Astrocyte (in vitro differentiated cells and primary cell): ENCODE measurements at places on chromosomes 12 and 14. TPM values are rescaled to one million over a fixed set of nuclear protein-coding genes. Genes with fewer than 3 reads are reported as not detected.

- DNase-seq, result no peak
Observed at GRCh38 chr14:22546722-22547071, 42.3 kb downstream of the DAD1 start.

Gene ANO2
- total RNA-seq, result 0.17 and 0.93 TPM in 2 replicates

Gene MYF5
- total RNA-seq, result not detected in 2 replicates

GRCh38 chr14:75653563-75653962 is 7.1 kb downstream of the ERG28 start:
- no peak for DNase-seq

GRCh38 chr14:105187935-105188524 is 6.9 kb upstream of the NUDT14 start:
- no peak for DNase-seq

DNA sequence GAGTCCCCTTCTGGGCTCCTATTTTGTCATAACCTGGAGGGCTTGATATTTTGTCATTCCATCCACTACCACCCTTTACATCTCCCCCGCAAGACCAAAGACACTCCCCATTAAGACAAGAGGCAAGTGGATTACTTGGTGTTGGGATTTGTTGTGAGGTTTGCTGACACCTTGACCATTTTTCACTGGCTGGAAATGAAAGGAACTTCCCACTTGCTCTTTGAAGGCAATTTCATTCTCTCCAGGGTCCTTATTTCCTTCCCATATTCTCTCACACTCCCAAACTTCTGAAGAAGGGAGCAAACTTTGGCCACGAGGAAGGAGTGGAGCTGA is 14.9 kb downstream of the AGAP2 start:
- DNase-seq, result no peak

Gene PCED1B
- total RNA-seq, result 1.8 and 2.4 TPM in 2 replicates

DNA sequence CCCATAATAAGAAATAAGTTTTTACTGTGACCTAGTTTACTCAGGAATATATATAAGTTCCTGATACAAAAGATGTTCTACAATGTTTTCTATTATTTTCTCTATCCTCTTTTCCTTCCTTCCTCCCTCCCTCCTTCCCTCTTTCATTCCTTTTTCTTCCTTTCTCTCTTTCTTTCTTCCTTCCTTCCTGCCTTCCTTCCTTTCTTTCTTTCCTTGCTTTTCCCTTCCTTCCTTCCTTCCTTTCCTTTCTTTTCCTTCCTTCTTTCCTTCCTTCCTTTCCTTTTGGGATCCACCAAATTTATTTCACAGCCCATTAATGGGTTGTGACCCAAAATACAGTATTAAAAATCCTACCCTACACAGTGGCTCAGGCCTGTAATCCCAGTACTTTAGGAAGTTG is 3.9 kb upstream of the VDR start:
- DNase-seq, result no peak

GRCh38 chr12:116194935-116195431 is 82.5 kb downstream of the MED13L start:
- DNase-seq, result no peak

DNA sequence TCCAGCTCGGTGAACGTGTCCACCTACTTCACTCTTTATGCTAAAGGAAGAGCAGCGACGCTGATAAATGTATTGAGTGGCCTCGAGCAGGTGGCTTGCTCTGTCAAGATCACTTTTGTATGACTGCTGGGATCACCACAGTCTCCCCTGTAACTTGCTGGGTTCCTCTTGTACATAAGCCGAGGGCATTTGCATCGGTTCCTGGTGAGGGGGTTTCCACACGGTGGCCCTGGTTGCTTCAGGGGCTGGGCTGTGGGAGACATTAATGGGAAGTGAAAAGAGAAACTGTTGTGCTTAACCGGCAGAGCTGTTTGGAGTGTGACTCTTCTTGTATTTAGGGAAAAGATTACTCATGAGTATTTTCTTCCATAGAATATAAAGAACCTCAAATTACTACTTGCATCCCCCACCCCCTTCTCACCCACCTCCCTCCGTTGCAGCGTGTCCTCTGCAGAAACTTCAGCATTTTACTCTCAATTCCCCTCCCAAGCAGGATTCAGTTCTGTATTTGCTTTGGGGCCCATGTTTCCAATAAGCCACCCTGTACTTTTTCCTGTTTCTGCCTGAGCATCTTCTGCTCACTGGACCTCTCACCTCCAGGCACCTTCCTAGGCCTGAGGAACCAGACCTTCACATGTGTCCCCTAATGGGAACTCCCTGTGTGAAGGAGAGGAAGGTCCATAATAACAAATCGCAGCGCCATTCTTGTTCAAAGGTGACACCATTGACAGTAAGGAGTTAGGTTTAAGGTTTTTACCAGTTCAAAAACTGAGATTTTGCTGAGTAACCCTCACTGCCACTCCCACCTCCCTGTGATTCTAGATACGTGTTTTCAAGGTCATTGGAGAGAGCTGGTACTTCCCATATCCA is 187.0 kb downstream of the ETV6 start:
- DNase-seq, result no peak

DNA sequence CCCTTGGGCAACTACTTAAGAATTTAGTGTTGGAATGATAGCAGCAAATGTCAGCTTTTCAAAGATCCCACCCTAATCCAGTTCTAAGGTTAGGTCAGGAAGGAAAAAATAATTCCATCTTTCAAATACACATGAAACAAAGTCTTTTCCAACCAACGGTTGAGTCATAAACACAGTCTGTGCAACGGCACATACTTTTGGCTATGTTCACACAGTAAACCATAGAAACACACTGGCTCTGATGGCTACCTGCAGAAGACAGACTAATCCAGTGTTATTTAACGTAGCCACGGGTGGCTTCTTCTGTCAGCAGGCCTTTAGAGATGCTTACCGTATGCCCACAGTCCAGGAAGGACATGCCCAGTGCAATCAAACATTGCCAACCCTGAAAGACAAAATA is 35.7 kb downstream of the HIGD1C start:
- peak; percentile 10 for DNase-seq

- no peak for DNase-seq
Observed at GRCh38 chr14:101961746-101962502, 2.4 kb upstream of the DYNC1H1 start.

Gene SAMD15
- 2.1 and 2.9 TPM in 2 replicates for total RNA-seq

Gene COCH
- 0.79 and 0.87 TPM in 2 replicates for total RNA-seq

GRCh38 chr12:1839464-1839863 is 19.1 kb downstream of the LRTM2 start:
- DNase-seq, result no peak

GRCh38 chr14:38762845-38763244 is 340.2 kb downstream of the SEC23A start:
- no peak for DNase-seq

GRCh38 chr12:30000401-30000800 is 216.7 kb upstream of the TMTC1 start:
- DNase-seq, result peak; percentile 85

Gene NELL2
- 0.53 and 1.0 TPM in 2 replicates for total RNA-seq

DNA sequence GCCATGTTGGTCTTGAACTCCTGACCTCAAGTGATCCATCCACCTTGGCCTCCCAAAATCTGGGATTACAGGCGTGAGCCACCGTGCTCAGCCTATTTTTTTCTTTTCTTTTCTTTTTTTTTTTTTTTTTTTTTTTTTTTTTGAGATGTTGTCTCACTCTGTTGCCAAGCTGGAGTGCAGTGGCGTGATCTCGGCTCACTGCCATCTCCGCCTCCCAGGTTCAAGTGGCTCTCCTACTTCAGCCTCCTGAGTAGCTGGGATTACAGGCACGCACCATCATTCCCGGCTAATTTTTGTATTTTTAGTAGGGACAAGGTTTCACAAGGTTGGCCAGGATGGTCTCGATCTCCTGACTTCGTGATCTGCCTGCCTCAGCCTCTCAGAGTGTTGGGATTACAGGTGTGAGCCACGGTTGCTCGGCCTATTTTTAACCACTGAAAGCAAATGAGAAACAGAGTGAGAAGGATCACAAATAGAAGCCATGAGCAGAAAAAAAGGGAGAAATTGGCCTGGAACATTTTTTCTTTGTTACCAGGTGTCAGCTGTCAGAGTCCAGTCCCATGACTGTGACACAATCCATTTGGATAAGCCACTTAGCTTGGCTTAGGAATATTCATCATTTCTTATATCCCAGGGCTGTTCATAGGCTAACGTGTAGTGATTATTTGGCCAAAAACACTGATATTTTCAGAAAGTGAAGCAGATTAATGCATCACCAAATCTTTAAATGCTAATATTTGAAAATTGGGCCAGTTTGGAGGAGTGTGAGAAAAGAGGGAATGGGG is 7.9 kb upstream of the NFKBIA start:
- no peak for DNase-seq

DNA sequence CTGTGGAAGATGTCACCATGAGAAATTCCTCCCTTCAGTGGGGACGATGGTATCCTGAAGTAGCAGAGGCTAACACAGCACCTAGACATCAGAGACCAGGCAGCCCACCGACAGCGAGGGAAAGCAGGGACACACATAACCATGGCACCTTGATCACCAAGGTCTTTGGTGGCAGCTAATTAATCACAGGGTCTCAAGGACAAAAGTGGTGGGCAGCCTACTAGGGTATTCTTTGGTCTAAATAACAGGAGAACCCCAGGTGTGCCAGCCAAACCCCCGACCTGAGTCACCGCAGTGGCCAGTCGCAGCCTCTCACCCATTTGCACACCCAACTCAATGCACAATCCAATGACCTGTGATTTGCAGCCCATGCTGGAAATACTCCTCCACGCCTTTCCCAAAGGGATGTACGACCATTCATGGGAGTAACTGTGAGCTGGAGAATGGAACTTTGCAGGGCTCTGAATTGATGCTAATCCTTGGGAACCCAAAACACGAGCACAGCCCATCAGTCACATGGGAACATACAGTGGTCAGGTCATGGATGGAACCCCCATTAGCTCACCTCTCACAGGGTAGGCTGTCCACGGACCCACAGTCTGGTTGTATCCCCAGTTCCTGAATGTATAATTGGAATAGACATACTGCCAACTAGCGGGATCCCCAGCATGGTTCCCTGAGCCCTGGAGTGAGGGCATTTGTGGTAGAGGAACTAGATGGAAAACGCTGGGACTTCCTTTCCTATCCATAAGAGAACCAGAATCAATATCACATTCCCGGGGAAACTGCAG is 58.7 kb upstream of the C14orf180 start:
- no peak for DNase-seq

Gene PPP4R4
- total RNA-seq, result 6.0 and 7.5 TPM in 2 replicates

GRCh38 chr14:88605594-88605993 is 42.8 kb downstream of the ZC3H14 start:
- no peak for DNase-seq

DNA sequence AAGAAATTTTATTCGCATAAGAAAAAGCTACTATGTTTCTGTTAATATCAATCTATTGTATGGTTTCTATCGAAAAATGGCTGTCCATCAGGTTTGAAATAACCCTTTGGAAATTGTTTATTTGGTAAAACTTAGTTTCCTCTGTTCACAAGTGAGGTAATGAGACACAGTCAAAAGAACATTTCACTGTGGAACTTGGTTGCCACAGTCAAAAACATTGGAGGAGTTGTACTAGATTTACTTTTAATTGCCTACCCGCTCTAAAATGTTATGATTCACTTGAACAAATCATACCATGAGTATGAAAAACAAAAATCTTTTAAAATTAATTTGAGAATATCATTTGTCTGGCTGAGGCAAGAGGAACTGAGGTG is 46.5 kb downstream of the ITPR2 start:
- DNase-seq, result no peak

- DNase-seq, result no peak
Observed at GRCh38 chr14:23066368-23066767, 9.0 kb upstream of the CDH24 start.

DNA sequence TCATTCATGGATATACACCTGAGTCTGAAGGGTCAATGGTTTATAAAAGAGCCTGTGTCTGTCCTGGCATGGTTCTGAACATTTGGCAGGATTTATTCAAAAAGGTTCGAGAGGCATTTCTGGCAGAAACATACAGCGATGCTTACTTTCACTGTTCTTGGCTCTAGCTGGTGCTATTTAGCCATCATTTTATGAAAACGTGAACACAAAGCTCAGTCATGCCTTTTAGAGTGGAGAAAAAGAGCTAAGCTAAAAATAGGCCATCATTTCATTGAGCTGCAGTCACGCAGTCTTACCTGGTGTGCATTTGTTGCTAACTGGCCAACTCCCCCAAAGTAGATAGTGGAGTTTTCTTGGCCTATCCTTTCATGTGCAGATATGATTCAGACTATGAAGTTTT is 1209.5 kb downstream of the SLC16A7 start:
- DNase-seq, result no peak

DNA sequence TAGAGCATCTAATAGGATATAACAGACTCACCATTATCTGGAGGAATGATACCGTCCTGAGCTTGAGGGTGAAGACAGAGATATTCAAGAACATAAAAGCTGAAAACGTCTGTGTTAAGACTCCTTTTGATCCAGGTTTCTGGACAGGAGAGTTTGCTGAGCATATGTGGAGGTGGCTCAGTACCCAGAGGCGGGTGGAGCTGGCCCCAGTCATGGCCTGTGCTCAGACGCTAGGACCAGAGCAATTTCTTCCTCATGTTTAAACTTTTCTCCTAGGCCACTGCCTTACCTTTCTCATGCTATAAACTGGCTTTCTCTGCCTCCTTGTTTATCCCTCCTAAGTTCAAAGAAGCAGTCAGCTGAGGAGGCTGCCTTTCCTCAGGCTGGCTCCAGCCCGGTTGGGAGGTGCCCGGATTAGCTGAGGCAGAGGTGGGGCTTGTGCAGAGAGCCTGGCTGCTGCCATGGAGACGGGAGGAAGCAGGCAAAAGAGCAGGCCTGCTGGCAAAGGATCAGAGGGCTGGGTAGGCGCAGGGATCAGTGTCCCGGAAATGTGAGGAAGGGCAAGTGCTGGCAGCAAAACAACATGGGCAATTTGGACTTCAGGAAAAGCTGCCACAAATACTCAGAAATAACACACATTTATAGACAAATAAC is 13.7 kb downstream of the COA8 start:
- DNase-seq, result peak; percentile 74

DNA sequence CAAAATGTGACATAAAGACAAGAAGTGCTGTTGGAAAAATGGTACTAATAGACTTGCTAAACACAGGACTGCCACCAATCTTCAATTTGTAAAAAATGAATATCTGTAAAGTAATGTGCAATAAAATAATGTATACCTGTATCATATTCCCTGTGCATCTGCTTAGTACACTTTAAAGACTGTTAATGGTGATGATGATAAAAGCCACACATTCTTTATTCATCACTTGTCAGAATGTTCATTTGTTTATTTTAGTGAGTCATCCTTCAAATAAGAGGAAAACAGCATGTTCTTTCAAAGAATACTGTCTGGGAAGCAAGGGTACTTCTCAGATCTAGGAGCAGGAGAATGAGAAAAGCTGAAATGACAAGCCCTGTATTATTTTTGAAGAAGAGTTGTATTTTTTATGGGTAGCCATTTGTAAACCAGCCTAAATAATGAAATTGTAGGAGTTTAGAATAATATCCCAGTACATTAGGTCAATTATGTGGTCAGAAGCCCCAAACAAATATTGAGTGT is 78.3 kb upstream of the PSMA6 start:
- peak; percentile 55 for DNase-seq

DNA sequence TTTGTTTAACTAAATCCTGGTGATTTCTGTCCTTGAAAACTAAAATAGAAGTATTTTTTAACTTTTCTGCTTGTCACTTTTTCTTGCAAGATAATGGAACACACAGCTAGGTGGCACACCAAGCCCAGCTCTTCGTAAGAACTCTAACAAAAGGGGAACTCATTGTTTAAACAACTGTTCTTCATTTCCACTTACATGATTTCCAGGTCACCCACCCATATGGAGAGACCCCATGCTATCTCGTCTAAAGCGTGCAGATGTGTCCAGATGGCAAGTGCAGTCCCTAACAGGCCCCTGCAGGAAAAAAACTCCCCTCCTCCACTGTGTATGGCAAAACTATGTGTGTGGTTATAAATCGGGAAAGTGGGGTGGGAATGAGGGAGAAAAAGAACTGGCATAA is 43.3 kb upstream of the NT5DC3 start:
- DNase-seq, result peak; percentile 51

Gene SLCO1C1
- not detected in 2 replicates for total RNA-seq

- DNase-seq, result peak; percentile 33
Observed at GRCh38 chr12:59980476-59980875, 384.6 kb downstream of the SLC16A7 start.
